Esophagus squamous epithelium (tissue), 5 donors: ENCODE measurements at places on chromosomes 6 and 20.

- DNase-seq: no peak
Observed at GRCh38 chr6:110491644-110492317, 15.4 kb upstream of the SLC22A16 start.

DNA sequence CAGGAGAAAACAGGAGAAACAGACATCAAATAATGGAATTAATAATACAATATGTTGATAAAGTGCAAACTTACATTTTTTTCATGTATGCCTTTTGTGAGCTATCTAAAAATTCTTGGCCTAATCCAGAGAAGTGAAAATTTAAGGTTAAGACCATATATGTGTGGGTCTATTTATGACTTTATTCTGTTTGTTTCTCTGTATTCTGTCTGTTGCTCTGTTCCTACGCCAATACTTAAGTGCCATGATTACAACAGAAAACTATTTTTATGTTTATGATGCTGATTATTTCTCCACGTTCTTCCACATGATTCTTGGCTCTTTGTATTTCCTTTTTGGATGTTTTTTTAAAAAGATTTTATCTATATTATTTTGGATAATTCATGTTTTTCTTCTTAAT lies 109.6 kb upstream of the MAP3K4 start:
- DNase-seq: no peak

GRCh38 chr6:129252377-129253071 lies 369.6 kb downstream of the LAMA2 start:
- no peak for DNase-seq

- DNase-seq: no peak
Observed at GRCh38 chr6:136783495-136784270, 8.6 kb downstream of the MAP3K5 start.

GRCh38 chr6:9937031-9937763 lies 477.7 kb downstream of the TFAP2A start:
- DNase-seq: no peak

DNA sequence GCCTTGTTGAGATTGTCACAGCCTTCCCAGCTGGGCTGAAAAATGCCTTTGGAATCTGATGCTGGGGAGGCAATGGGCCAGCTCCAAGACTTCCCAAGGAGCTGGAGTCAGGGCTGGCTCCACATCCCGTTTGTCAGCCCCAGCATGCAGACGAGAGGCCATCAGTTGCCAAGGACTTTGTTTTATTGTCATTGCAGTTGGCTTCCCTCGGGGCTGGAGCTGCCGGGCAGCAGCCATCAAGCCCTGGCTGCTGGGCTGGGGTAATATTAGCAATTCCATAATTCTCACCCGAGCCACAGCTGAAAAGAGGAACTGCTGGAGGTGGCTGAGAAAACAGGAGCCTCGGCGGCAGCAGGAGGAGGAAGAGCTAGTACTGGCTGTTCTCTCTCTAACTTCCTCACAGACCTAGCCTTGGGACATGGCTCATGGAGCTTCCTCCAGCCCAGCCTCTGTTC lies 182.5 kb downstream of the CDC5L start:
- no peak for DNase-seq

DNA sequence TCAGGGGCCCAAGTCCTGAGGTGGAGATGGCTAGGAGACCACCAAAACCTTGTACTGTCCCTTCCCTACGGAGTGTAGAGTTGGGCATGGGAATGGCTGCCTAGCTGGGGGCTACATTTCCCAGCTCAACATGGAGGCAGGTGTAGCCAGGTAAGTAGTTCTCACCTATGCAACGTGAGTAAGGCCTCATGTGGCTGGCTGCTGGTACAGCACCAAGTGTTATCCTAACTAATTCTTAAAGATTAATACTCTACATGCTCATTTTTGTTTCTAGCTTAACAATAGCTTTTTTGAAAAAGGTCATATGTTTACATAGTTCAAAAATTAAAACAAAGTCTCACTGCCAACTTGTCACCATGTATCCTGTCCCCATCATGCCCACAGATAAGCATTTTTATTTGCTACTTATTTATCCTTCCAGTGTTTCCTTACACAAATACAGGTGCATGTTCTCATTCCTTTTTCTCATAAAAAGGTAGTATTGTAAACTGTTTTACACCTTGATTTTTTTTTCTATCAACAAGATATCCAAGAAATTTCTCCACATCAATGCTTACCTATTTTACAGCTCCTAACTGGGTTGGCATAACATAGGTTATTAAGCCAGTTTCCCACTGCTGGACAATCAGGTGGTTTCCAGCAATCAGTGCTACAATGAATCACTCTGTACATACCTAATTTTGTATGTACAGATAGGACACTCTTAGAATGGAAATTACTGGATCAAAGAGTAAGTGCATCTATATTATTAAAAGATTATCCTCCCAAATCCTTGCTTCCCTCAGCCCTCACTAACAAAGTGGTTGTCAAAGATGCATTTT lies 25.5 kb downstream of the ABHD12 start:
- no peak for DNase-seq

GRCh38 chr20:46027245-46027853 lies 1.7 kb upstream of the SLC12A5 start:
- DNase-seq: no peak

GRCh38 chr6:142236691-142237090 lies 65.1 kb upstream of the ADGRG6 start:
- DNase-seq: no peak

DNA sequence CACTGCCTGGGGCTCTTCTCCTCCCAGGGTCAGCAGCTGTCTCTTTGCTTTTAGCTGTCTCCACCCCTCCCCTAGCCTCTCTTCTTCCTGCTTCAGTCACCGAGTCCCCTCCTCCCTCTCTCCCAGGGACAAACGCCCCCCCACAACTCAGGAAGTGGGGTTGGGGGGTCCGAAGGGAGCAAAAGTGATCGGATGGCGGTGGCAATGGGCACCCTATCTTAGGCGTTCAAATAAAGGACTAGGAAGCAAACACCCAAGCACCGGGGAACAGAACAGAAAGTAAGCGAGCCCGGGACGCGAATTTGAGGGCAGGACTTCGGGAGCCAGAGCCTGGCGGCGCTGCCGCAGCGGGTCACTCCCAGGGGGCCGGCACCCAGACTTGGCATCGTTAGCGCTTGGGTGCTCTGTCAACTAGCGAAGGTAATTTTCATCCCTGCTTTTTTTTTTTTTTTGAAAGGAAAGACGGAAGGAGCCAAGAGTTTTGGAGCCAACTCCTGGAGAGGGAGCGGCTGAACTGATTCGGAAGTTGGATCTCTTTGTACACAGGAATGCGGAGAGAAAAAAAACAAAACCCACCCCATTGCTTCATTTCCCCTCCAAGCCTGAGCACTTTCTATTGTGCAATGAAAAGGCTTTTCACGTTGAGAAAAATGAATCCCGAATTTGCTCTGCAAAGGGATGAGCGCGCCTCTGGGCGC lies 815 bp upstream of the ITPR3 start:
- DNase-seq: no peak

DNA sequence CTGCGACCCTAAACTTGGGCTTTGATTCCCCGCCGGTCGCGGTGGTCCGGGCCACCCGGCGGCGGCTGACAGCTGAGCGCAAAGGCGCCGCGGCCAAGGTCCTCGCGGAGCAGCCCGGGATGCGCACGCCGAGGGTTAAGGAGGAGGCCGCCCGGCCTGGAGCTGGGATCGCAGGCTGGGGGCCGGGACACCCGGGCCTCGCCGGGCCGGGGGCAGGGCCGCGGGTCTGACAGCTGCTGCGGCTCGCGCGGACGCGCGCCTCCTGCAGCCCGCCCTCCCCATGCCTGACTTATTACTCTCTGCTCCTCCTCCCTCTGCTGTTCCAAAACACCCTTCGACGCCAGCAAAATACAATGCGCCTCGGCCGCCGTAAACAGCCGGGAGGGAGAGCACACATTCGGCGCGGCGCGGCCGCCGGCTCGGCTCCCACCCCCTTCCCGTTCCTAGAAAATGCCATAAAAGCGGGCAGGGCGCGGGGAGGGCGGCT lies 746 bp downstream of the BACH2 start:
- peak; percentile 6 for DNase-seq

DNA sequence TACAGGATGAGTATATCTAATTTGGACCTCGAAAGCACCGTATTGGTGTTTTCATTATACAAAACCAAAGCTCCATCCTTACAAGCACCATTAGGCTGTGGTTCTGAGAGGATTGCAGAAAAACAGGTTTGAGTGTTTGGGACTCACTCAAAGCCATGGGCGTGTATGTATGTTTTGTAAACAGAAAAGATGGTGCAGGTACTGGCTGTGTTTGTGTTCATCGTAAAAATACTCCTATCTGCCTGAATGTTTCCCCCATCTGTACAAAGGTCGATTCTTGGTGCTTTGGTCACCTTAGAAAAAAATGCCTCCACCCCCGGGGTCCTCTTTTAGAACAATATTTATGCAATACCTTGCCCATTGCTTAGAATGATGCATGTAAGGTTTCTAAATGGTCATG lies 286.6 kb downstream of the TSHZ2 start:
- no peak for DNase-seq

GRCh38 chr20:2747676-2748235 lies 52.7 kb downstream of the CPXM1 start:
- DNase-seq: no peak

DNA sequence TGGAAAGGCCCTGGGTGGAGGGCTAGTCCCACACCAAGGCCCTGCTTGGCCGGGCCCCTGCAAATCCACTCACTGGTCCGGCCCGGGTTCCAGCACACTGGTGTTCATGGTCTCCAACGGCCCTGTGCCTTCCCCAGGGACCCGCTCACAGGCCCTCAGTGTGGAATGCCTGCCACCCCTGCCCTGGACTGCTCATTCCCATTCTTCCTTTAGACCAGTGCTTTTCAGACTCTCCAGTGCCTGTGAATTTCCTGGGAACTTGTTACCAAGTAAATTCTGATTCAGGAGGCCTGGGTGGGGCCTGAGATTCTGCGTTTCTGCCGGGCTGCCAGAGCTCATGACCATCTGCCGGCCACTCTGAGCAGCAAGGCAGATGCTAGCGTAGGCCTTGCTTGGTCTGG lies 5.7 kb upstream of the PXDC1 start:
- no peak for DNase-seq

- DNase-seq: no peak
Observed at GRCh38 chr6:111973927-111974639, 79.8 kb upstream of the CCN6 start.

DNA sequence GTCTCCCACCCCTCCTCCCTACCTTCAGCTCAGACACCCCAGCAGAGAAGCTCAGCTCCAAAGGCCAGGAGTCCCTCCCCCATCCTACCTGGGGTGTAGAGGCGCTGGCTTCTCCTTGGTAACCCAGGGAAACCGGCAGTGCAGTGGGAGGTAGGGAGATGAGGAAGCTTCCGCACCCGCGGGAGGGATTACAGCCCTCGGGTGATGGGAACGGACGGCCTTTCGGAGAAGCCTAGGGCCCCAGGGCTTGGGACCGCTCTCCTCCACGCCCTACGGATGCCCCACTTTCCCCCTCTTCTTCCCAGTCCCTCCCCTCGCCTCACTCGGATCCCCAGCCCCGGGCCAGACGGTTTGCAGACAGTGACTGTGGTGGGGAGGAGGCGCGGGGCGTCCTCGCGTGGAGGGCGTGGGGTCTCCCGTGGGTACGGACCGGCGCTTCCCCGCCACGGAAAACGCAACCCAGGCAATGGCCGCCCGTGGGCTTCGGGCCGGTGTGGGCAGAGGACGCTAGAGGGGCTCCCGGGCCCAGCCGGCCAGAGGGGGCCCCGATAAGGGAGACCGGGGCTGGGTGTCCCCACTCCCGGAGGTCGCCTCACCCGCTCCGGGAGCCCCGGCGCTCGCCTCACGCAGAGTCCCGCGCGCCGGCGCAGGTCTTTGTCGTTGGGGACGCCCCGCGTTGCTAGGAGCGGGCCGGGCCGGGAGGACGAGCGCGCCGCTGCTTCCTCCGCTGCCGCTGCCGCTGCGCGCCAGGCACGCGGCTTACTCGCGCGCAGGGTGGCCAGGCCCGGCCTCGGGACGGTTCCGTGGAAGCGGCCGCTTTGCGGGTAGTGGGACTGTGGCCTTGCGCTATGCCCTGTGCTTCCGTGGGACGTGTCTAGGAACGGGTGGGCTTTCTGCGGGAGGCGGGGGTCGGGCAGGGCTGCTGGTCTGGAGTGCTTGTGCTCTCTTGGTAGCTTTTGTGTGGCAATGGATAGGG lies 15.8 kb downstream of the AARS2 start:
- no peak for DNase-seq

DNA sequence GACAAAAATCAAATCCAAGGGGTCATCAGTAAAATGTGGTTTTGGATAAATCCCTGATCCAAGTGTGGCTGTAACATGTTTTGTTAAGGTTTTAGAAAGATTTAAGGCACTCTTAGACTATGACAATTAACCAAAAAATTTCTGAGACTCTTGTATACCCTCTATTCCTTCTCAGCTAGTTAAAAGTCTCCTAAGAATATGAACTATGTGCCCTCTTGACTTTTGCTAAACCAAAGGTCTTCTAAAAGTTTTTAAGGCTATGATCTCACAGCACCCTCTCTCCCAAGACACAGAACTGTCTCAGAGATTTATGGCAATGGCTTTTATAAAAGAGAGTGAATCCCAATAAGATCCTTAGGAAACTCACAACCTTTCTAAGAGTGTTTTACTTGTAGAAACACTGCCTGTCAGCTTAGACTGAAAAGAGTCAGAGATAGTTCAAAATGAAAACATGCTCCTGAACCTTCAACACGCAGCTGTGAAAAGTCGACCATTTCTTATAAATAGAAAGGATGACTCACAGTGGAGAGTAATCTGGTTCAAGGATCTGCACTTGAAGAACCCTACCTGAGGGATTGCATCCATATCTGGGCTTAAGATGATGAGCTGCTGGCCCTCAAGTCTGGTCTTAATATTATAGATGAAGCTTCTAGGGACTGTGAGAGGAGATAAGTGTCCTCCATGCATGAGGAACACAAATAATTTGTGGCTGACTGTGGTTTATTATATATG lies 388.4 kb upstream of the GJE1 start:
- no peak for DNase-seq

GRCh38 chr6:124055963-124056362 lies 252.3 kb downstream of the NKAIN2 start:
- DNase-seq: no peak
